ENCODE measurements at places on chromosomes 5 and 9.

DNA sequence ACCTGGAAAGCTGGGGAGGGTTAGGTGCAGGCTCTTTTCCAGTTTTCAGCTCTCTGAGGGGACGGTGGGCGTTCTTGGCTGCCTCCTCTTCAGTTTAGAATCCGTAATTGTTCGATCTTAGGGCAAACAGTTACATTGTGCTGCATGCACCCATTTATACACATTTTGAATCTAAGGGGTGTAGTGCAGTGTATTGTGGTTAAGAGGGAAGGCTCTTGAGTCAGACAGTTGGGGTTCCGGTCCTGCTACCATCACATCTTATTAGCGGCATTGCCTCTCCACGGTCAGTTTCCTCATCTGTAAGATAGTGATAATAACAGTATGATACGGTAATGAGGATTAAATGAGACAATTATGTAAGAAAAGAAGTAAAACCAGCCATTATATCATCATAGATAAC, 625 bp downstream of the EXOSC2 start:
- DNase-seq, result no peak

- DNase-seq, result no peak
Measured at GRCh38 chr9:93255494-93255867, 71.5 kb downstream of the WNK2 start.

DNA sequence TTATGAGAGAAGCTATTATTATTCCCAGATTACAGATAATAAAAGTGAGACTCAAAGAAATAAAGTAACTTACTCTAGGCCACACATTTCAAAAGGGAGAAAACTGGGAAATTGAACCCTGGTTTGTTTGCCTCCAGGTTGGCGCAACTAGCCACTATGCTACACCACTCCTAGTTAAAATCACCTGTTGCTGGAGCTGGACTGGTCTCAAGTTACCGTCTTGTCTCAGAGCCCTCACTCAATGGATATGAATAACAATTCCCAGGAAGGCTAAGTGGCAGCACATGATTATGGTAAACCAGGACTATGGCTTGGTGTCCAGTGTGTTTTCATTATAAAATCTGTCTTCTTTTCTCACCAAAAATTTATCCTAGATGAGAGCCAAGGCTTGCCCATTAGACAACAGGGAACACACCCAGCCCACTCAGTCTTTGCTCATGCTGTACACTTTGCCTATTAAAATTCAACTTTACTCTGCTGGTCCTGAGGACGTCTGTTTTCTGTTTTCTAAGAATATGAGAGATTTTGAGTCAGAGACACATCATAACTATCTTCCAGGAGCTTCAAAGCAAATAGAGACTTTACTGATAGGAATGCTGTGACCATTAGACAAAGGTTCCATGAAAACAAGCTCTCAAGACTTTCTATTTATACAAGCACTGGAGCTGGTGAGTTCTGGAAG, 58.1 kb downstream of the ADRB2 start:
- DNase-seq, result no peak

DNA sequence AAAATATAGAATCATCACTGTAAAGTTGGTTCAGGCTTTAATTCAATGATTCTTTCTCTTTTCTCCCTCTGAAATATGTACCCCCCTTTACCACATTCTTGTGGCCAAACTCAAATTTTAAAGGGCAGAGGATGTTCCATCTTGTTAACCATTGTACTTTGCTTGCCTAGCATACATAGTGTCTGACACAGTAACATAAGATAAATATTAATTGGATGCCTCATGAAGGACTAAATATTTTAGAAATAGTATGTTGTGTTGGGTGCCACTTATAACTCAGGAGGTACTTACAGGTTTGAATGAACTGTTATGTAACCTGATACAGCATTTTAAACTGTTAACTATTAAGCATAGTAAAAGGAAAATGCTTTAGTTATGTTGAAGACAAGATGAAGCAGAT, 71.5 kb downstream of the NIPBL start:
- no peak for DNase-seq

DNA sequence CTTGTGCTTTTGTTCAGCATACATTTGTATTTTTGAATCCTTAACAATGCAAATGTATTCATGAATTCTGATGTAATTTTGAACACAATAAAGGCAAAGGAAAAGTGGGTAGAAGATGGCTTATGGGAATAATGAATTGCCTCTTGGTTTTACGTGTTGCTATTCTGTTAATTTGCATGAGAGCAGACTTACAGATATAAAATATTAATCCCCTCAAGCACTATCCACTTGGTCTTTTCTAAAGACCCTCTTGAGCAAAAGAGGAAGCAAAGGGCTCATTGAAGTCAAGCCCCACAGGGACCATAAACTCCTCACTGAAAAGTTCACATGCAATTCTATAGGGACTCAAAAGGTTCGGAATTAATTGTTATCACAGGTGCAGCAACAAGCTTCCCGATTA, 51.9 kb downstream of the OSTF1 start:
- DNase-seq, result no peak

DNA sequence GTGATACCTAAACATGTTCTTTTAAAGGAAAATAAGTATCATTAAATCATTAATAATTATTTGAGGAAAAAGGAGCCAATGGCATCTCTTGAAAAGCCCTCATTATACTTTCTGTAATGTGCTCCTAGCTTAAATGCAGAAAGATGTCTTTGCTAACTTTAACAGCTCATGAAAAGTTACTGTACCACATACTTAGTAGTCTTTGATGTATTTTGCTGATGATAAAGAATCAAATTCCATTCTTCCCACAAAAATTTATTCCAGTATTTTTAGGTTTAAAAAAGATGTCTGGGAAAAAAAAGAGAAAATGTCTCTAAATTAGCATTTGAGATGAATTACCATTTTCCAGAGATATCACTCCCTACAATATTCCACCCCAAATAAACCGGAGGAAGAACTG, 112.5 kb downstream of the PPP2R2B start:
- DNase-seq, result no peak

DNA sequence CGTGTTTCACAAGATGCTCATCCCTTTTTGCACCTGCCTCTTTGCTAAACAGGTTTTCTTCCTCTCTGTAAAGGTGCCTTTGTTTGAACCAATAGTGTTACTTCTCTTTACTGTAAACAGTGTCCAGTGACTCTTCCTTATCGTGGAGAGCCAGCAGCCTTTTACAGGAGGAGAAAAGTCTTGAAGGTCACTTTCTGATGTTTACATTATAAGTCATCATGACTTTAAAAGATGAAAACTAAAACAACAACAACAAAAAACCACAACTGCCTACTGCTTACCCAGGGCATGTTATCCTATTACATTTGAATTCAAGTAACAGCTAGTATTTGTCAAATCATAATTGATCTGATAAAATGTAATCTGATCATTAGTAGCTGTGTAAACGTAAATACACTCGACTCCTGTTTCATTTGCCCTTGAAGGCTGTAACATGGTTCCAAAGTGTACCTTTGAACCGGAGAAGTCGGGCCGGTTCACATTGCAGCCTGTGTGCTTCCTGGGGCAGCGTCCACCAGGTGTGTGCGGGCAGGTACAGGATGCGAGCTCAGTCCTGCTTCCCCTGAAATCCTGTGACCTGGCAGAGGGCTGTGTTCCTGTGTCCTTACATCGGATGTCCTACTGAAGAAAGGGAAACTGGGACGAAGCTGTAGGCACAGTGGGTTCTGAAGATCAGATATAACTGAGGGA, 118.1 kb downstream of the C9orf152 start:
- no peak for DNase-seq

- DNase-seq, result peak; percentile 38
Measured at GRCh38 chr9:21994556-21995005, at the start of gene CDKN2B-AS1. Gene CDKN2B-AS1 (plus strand): TSS chr9:21994791.

- DNase-seq, result no peak
Measured at GRCh38 chr5:168123631-168124528, 167.6 kb upstream of the WWC1 start.

- DNase-seq, result no peak
Measured at GRCh38 chr5:166013415-166013814, 2278.0 kb upstream of the WWC1 start.

DNA sequence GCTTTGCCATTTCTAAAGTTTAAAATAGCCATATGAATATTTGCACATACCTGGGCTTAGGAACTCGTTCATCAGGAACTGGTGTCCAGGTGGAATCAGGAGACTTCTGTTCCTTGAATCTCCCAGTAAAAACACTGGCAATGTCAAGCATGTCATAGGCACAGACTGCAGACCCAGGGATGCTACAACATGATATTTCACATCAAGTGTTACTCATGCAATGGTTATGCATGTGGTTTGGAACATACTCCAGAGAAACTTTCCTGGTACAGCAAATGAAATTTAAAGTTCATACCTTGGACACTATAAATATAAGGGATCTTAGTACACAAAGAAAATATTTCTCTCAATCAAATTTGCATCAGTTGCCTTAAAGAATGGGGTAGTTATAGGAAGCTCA, 92.2 kb downstream of the SEMA6A start:
- no peak for DNase-seq

DNA sequence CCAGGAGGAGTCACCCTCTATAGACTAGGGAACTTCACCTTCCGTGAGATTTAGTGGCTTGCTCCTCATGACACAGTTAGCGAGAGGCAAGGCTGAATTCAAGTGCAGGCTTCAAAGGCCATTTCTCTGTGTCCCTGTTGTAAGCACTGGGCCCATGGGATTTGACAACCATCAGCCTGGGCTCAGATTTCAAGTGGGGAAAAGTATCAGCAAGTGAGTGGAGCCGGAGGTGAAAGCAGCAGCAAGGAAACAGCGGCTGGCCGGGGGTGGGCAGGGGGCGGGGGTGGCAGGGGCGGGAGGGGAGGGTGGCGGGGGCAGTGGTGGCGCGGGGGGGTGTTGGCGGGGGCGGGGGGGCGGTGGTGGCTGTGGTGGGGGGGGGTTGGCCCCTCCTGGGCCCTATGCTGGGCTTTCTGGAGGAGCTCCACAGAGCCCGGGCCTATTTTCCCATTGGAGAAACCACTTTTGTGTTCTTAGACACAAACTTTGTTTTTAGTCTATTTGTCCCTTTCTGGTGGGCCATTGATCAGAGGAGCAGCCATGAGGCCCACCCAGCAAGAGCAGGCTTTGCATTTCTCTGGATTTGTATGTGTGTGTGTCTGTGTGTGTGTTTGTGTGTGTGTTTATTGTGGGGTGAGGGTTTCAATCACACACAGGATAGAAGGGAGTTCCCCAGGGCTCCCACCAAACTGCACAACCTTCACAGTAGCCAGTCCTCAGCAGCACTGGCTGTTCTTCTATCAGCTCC, 165.4 kb upstream of the RAI14 start:
- no peak for DNase-seq

- DNase-seq, result no peak
Measured at GRCh38 chr5:136749016-136749415, 383.7 kb upstream of the TRPC7 start.

DNA sequence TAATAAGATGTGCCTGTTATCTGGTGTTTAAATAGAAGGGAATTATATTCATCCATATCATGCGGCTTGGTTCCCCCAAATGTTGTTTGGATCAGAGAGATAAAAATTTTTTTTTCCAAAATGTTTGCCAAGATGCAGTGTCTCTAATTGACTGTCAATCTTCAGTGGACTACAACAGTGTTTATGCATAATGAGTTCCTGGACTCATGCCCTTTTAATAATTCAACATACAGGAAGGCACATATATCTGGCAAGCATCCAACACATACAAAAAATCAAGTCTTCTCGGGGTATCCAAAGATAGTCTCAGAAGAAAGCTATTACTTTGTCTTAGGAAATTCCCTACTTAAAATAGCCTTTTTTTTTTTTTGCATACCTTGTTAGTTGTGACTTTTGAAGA, 1534.7 kb downstream of the EFNA5 start:
- no peak for DNase-seq

DNA sequence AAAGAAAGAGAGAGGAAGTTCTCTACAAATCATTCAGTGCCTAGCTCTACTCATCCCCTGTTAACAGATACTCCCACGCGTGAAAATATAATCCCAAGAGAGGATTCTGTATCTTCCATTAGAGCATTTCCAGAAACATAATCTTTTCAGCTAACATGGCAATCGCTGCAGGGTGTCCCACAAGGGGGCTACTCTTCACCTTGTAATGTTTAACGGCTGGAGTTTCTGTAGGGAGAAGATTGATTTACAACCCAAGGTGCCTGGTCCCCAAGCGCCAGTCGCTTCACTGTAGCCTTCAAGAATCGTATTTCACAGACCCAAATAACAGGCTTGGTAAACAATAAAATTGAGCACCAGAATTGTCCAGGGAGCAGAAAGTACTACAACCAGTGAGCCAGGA, 318.7 kb downstream of the TLE1 start:
- DNase-seq, result no peak

DNA sequence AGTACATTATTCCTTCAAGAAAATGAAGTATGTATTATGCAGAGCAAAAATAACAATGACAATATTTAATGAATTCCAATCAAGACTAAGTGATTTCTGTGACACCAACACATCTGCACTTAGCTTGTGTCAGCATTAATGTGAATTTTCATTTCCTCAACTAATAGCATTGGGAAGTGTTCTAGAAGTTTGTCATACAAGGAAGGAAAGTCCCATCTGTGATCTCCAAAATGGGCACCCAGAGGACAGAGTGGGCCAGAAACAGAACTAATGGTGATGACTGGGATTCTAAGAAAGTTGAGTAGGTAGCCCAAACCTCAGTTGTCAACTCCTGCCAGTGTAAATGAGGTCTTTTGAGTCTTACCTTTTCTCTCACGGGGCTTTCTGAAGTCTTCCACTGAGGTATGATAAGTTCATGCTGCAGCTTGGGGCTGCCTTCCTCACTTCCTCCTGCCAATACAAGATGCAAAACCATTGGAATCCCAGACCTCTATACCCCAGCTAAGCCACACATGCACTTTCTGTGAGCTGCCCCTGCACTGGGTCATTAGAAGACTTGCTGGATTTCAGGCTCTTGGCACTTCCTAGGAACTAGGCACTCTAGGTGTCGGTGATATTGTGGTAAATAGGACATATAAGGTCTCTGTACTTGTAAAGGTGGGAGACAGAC, 4.9 kb downstream of the ADAM19 start:
- DNase-seq, result no peak

GRCh38 chr5:7462758-7463157, 66.8 kb downstream of the ADCY2 start:
- DNase-seq, result no peak

DNA sequence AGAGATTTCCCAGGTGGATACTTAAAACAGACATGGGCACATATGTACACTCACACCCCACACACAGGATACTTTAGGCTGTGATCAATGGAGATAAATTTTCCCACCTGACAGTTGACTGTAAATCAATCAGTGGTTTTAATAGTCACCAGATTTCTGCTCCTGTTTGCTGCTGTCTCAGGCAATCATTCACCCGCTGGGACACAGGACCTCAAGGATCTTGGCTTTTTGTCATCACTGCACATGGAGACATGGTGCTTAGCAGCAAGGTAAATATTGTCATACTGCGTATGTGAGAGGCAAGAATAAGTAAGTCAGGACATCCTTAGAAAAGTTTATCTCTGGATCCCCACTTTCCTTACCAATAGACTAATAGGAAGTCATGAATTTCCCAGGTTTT, 60.8 kb upstream of the KLF9 start:
- DNase-seq, result no peak
